ENCODE measurements at places on chromosomes 16 and 17.

DNA sequence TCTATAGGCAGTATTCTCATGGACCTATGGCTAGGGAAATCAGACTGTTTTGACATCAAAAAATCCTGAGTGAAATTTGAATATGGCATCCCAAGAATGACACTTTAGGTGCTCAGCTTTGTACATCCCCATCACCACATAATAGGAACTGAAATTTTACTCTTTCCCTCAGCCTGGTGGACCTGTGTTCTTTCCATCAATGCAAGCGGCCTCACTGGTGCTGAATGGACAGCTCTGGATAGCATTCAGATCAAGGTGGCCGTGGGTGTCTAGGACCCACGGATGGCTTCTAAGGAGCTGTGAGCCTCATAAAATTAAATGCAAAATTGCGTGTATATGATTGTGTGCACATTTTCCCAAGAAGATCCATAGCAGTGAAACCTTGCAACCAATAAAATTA is 152.6 kb downstream of the MAP2K6 start:
- DNase-seq = no peak

- DNase-seq = no peak
Measured at GRCh38 chr16:73126525-73126853, 78.6 kb upstream of the ZFHX3 start.

GRCh38 chr17:75240394-75241142 is 20.8 kb downstream of the GGA3 start:
- DNase-seq = no peak

DNA sequence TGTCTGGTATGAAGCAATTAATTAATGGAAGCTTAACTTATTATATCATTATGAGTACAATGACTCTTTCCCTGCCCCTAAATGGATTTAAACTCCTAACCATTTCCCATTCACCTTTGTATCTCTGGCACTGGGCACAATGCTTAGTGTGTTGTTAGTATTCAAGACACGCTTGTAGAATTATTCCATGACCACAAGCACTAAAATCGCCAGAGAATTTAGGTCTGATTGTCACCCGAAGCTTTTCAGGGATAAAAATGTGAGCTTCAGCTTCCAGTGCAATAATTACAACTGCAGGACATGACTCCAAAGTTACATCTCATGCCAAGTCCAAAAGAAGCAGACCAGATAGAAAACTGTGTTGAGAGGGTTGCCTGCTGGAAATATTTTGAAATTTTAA is 101.6 kb downstream of the CDH8 start:
- DNase-seq = no peak

DNA sequence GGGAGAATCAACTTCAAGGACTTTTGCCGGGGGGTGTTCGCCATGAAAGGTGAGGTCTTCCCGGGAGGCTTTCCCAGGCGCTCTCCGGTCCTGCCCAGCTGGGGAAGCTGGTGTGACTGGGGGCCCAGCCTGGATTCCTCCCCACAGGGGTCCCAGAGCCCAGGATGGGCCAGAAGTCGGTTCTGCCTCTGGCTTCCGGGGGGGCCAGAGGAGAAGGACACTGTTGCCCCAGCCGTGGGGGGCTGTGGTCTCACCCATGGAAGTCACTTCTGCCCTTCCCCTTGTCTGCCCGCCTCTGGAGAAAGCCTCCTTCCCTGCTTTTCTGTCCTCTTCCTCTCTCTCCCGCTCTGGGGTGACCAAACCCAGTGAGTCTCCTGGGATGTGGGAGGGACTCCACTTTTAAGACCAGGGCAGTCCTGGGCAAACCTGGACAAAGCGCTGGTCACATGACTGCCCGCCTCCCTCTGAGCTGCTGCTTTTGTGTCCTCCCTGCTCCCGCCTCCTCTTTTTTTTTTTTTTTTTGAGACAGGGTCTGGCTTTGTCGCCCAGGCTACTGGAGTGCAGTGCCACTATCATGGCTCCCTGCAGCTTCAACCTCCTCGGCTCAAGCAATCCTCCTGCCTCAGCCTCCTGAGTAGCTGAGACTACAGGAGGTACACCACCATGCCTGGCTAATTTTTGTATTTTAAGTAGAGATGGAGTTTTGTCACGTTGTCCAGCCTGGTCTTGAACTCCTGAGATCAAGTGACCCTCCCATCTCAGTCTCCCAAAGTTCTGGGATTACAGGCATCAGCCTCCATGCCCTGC is 40.6 kb downstream of the RAB11FIP4 start:
- no peak for DNase-seq

GRCh38 chr16:75011634-75012307 is 12.9 kb downstream of the ZNRF1 start:
- no peak for DNase-seq

DNA sequence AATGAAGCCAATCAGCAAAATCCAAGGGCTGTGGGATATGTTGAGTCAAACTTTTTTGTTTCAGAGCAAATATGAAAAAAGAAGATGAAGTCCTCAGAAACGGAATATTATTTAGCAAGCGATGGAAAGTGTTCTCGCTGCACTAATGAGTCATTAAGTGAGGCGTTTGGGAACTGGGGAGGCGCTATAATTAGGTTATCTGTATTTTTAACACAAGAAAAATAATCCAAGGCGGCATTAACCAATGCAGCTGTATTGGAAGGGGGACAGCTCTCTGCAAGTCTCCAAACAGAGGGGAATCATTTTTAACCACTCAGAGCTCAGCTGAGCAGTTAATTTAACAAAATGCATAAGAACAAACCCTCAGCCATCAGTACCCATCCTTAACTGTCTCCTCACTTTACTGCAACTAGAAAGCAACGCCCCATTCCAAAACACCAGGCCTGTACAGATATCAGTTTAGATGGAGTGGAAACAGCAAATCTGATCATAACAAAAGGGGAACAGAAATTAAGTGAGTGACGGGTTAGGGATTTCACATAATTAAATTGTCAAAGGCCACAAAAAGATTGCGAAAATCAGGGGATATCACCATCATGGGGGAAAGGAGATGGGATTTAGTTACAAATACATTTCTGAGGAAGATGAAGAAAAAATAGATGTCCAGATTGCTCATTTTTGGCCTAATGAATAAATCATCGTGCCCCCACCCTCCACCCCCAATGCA is 211.0 kb upstream of the TOX3 start:
- DNase-seq = no peak

DNA sequence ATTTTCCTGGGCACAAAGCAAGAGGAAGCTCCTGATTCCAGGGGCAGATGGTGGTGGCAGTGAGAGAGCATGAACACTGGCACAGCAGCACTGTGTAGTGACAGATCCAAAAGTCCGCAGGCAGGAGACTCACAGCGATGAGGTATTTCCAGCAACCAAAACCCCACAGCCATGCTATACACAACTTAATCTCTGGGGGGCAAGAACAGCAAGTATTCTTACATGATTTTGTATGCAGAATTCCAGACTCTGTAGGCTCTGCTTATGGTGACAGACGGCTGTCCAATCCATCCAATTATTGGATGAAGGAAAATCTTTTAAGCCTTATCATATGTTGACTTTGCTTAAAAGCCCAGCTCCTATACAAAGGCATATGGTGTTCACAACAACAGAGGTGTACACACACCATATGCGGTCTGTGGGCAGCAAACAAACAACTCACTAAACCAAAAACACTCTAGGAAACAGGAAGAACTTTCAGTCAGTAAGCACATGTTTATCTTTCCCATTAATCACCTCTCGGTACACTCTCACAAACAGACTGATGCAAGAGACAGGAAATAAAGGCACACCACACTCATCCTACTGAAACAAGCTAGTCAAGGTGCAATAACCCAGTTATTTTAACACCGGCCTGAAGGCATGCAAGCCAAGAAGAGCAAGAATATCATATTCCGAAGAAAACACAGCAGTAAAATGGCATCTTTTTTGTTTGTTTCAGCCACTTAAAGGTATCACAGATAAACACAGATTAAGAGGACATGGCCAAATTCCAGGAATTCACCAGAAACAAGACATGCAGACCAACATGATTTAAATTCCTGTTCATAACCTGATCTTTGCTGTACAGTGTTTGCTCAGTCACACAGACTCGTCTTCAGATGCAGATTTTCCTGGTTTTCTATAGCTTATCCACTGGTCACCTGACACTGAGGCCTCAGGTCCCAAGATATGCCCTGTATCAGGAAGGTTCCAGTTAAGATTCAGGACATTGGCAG is 47.8 kb downstream of the ERN1 start:
- DNase-seq = no peak

DNA sequence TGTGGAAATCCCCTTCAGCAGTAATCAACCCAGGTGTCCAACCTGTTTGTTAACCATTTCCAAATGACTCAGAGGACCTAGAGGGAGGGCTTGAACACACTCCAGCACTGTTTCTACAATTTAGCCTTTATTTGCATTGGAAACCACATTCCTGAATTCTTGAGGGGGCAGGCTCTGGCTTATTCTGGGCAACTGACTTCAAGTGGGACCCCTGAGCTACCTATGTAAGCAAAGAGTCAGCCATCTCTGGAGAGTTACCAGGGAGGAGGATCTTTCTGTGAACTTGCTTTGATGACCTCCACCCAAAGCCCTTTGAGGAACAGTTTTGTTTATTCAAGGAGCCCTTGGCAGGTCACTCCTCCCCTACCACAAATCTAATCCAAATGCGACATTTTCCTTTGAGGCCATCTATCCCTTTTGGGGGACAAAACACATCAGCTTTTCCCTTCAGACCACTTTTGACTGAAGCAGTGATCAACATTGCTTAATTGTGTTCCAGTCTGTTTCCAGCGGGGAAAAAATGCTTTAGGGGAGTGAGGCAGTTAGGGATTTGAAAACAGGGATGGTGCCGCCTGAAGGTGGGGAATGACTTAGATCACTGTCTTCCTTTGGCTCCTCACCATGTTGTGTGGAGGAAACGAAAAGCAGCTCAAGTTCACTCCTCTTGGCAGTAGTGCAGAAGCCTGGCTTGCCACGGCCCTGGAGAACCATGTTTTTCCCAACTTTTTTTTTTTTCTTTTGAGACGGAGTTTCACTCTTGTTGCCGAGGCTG is 46.2 kb downstream of the TUBD1 start:
- no peak for DNase-seq

DNA sequence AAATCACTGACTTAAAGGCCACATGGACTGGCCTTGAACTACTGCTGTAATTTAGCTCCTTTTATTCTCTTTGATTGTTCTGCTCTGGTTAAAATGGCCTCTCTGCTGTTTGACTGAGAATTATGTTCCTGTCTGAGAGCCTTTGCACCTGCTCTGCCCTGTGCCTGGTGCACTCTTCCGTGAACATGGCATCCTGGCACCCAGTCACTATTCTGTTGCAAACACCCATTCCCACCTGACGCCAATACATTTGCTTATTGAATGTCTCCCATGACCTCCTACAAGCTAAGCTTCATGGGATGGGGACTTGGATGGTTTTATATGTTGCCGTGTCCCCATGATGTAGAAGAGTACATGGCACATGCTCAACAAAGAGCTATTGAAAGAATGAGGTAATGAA is 20.1 kb downstream of the HSD17B2 start:
- no peak for DNase-seq

DNA sequence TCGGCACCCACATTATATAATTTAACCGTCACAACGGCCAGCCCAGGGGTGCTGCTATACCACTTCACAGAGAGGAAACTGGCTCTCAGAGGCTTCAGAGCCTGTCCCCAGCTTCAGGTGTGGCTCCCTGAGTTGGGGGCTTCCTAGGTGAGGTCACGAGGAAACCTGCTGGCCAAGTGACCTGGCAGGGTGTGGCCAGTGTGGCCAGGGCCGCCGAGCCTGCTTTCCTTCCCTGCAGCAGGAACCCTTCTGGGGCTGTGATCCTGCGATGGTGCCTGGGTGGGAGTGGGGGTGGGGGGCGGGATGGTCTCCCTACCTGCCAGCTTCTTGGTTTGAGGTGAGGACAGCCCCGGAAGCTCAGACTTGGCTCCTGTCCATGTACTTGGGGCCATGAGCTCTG is 39.9 kb downstream of the ADCY7 start:
- DNase-seq = no peak

- DNase-seq = peak; percentile 84
Measured at GRCh38 chr17:77451245-77451893, 310.6 kb downstream of the SEC14L1 start.
